ENCODE measurements at places on chromosomes 13 and 19.
A peak's percentile ranks its signal among the peaks of the same experiment; 100 is the strongest.

DNA sequence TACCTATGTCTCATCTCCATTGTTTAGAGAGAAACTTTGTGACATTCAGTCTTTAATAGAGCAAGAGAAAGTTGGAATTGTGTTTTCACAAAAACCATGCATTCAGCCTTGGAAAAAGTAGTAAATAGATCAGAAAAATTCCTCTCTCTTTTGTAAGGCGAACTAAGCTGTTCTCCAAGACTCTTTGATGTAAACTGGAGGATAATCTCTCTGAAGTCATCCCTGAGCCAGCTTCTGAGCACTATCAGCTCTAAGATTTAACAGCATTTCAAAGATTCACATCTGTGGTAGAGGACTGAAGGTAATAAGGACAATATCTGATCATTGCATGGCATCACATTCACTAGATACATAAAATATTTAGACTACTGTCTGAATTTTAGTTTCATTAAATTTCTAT, 904.6 kb upstream of the ATXN8OS start:
- no peak for DNase-seq

DNA sequence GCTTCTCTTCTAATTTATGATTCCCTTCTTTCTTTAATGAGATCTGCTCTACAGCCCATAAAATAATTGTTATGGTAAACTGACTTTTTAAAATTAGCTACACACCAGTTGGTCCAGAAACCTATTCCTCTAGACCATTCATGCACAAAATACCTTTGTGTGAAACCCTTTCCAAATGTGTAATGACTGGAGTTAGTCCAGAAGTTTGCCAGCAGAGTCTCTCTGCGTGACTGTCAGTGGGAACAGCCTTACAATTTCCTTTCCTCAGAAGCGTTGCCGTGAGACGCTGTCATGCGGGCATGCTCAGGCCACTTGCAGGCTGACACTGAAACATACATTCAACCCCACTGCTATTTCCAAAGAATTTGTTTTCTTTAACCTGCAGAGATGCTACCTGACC, 965.2 kb downstream of the PCDH9 start:
- peak; percentile 68 for DNase-seq

GRCh38 chr13:103303078-103303651, 236.9 kb upstream of the SLC10A2 start:
- DNase-seq, result no peak

DNA sequence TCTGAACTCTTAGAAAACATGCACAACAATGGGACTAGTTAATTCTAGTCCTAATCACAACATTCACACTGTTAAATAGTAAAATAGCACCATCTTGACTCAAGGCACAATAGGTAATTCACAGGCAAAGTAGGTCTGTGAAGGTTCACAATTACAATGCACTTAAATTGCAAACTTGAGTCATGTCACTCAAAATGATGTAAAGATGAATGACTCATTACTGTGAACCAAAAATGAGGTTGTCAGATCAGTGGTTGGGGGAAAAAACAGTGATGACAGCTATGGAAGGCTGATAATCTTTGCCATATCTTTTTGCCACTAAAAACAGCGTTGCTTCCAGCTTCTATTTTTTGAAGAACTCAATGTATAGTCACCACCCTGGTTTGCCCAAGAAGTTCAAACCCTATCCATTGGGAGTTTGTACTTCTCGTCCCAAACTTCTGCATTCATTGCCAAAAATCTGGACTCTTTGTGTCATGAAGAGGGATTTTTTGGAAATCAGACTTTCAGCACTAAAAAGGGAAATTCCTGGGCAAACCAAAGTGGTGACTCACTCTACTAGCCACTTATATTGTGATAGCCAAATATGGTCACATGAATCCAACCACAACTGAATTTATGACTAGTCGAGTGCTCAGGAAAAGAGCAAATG, 200.9 kb upstream of the TMTC4 start:
- DNase-seq, result no peak

DNA sequence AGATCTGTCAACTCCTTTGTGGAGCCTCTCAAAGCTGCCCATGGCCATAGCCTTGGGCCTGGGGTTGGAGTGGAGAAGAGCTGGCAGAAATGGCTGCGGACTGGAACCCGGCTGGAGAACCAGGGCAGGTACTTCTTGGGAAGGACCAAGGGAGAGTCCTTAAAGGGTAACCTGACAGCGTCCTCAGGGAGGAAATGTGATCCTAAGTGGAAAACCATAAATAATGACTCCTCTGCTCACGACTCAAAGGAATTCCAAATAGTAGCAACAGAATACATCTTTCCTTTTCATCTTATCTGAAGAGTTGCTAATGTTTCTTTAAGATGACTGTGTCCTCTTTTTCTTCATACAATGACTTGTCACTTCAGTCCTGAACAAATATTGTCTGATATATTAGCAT, 41.0 kb downstream of the RAP2A start:
- DNase-seq, result no peak

DNA sequence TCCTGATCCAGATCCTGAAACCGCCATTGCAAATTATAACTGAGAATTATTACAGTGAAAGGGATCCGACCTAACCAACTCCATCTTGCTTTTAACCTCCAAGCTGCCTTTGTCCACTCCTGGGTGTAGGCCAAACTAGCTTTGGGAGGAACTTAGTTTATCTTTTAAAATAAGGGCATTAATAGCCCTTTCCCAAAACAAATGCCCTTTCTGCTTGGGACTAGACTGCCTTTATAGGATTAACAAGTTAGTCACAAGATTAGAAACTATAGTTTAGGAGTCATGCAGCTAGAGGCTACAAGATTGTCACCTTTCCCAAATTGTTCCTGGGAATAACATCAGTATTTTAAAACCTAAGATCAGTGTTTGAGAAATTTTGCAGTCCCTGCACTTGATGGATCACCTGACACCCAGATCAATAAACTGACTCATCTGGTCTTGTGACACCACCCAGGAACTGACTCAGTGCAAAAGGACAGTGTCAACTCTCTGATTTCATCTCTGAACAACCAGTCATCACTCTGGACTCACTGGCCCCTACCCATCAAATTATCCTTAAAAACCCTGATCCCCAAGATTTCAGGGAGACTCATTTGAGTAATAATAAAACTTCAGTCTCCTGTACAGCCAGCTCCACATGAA, 4.1 kb upstream of the ZNF841 start:
- no peak for DNase-seq

DNA sequence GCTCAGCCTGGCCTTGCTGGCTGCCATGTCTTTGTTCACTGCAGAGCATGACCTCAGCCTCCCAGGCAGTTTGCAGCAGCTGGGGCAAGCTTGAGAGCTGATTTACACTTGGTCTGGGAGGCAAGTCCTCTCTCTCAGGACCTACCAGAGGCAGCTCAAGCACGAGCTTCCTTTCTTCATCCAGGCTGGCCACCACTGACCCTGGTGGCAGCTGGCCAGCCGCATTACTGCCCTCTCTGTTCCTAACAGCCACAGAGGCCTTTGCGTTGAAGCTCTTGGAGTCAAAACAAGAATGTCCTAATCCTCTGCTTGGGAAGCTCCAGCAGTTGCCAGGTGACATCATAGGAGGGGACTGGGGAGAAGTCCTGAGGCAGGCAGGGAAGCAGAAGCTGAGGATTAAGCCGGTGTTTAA, 85.7 kb downstream of the NUFIP1 start:
- DNase-seq, result peak; percentile 80

GRCh38 chr19:22545751-22546150, 88.4 kb upstream of the ZNF492 start:
- peak; percentile 7 for DNase-seq

GRCh38 chr19:54207676-54207982, 7.0 kb downstream of the RPS9 start:
- DNase-seq, result no peak

DNA sequence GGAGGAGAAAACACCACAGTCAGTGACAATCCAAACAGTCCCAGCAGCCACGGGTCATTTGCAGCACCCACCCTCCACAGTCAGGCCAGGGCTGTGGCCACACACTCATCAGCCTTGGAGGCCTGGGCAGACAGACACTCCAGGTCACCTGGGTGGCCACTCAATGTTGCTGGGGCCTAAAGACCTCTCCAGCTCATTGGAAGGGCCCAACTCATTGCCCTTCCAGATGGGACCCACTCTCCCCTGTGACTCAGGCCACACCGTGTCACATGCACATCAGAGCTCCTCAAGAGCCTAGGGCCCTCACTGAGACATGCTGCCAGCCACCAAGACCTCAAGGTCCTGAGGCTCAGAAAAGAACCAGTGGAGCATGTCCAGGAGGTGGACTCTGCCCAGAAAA, 22.4 kb downstream of the TUBA3C start:
- DNase-seq, result no peak

- no peak for DNase-seq
Measured at GRCh38 chr13:102965802-102966201, 100.4 kb downstream of the SLC10A2 start.

- DNase-seq, result no peak
Measured at GRCh38 chr19:58394821-58395219, 636 bp upstream of the RNF225 start.

DNA sequence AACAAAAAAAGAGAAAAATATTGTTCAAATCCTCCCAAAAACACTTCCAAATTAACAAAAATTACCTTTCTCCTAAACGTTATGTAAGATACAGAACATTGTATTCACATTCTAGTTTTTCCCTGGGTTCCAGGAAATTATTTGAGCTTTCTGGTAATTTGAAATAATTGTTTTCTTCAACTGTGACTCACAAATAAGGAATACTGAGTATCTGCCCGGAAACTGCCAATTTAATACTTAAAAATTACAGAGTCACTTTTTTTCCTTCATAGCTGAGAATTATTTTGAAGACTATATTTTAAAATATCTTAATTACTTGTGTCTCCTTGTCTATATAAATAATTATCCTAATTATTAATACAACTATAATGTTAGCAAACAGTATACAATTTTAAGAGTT, 709.0 kb upstream of the ARGLU1 start:
- no peak for DNase-seq

DNA sequence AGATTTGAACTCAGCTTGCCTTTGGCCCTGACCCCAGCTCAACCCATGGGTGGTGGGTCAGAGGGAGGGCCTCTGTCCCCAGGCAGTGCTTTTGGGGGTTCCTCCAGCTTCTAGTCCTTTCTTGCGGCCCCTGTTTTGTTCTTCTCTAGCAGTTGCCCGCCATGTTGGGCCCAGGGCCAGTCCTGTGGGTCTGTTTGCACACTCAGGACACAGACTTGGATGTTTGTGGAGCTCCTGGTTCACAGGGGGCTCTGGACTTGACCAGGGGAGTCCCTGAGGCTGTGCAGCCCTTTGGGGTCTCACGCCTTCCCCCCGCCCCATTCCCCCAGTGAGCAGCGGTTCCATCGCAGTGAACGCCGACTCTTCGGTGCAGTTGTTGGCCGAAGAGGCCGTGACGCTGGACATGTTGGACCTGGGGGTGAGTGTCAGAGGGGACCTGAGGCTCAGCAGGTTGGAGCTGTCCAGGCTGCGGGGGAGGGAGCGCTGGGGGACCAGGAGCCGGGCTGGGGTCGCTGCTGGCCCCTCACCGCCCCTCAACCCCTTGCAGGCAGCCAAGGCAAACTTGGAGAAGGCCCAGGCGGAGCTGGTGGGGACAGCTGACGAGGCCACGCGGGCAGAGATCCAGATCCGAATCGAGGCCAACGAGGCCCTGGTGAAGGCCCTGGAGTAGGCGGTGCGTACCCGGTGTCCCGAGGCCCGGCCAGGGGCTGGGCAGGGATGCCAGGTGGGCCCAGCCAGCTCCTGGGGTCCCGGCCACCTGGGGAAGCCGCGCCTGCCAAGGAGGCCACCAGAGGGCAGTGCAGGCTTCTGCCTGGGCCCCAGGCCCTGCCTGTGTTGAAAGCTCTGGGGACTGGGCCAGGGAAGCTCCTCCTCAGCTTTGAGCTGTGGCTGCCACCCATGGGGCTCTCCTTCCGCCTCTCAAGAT, 2.5 kb downstream of the ATP5F1D start:
- peak; percentile 92 for DNase-seq

DNA sequence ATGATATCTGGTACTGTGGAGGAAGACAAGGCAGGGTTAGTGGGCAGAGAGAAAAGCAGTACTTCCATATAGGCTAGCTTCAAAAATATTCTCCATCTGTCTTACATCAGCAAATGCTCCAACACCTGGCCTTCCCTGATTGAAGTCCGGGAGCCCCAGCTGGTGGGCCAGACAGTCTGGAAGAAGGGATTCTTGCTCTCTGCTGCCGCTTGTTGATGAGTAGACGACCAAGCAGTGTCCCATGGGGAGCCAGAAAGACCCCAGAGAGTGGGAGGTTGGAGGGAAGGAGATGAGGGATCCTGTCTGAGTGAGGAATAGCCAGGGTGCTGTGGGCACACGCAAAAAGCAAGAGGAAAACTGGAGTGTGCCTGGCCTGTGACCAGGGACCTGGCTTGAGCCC, 95.1 kb downstream of the ATP8A2 start:
- peak; percentile 35 for DNase-seq

Data from eye (tissue), 1 donor.